ENCODE measurements at places on chromosomes 1 and 21.
A peak's percentile ranks its signal among the peaks of the same experiment; 100 is the strongest.

DNA sequence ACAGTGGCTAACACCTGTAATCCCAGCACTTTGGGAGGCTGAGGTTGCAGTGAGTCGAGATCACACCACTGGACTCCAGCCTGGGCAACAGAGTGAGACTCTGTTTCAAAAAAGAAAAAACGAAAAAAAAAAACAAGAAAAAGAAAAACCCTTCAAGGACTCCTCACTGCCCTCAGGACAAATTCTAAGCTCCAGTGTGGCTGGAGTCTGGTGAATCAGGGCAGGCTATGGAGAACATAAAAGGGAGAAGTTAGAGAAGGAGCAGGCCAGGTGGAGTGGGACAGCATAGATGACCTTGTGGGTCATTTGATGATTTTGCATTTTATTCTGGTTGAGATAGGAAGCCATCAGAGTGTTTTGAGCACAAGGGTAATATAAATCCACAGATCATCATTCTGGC, 12.5 kb upstream of the UAP1 start:
- DNase-seq, result no peak

GRCh38 chr21:44082648-44083440, 24.4 kb upstream of the PWP2 start:
- no peak for DNase-seq

- DNase-seq, result no peak
Observed at GRCh38 chr1:208137193-208137592, 107.0 kb downstream of the PLXNA2 start.

DNA sequence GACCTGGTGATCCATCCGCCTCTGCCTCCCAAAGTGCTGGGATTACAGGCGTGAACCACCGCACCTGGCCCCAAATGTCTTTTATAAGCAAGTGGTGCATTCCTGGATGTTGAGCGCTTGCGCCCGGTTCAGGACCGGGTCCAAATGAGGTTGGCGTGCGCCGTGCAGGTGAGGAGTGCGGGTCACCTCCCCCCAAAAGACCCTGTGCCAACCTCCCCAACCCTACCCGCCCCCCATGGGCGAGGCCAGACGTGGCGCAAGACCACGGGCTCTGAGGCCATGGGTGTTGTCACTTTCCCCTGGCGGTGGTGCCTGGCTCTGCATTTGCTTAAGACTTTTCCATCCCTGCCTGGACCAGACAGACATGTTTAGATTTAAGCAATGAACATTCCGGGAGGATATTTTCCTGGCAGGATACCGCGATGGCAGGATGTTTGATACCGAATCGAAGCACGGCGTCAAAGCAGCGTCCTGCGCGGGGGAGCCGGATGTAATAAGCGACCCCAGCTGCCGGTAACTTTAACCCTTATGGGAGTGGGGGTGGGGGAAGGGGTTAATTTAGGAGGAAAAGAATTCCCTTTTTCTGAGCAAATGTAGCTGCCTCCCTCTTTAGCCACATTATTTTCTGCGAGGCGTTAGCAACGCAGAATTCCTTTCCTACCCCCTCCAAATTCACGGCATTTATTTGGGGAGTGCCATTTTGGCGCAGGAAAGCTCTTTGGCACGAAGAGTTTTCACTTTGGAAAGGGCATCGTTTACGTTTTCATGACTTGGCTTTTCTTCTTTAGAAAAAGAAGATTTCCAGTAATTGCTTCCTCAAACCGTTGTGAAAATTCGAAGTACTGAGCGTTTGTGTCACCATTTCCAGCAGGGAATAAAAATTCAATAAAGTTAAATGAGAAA, 27.8 kb upstream of the RNF187 start:
- peak; percentile 24 for DNase-seq

DNA sequence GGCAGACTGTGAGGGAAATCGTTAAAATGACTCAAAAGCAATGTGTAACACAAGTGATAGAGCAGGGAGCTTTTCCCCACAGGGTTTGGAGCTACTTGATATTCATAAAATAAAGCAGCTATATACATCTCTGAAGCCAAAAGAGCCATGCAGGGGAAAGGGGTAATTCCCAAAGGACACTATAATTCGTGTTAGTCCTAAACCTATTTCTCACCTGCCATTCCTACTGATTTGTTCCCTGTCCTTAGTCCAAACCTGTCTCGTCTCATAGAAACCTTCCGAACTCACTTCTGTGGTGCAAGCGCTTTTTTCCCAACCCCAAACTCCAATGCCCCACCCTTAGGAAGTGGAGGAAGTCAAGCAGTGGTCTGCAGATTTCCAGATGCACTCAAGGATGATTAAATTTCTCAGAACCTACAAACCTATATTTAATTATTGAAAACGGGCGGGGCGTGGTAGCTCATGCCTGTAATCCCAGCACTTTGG, 946 bp upstream of the HNRNPR start:
- DNase-seq, result no peak

- no peak for DNase-seq
Observed at GRCh38 chr1:246297279-246298265, 209.5 kb downstream of the SMYD3 start.

DNA sequence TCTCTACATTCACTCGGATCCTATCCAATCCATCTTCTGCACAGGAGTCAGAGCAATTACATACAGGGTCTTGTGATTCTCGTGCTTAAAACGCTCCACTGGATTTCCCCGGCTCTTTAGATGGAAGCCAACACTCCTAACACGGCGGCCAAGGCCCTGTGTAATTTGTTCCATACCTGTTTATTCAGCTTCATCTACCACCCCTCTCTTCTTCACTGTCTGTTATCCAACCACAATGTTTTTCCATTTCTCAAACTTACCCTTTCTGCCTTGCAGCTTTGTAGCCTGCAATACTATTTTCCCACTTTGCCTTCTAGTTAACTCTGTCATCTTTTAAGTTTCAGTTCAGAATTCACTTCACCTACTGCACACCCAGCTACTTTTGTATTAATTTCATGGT, 249.6 kb upstream of the USP25 start:
- no peak for DNase-seq

DNA sequence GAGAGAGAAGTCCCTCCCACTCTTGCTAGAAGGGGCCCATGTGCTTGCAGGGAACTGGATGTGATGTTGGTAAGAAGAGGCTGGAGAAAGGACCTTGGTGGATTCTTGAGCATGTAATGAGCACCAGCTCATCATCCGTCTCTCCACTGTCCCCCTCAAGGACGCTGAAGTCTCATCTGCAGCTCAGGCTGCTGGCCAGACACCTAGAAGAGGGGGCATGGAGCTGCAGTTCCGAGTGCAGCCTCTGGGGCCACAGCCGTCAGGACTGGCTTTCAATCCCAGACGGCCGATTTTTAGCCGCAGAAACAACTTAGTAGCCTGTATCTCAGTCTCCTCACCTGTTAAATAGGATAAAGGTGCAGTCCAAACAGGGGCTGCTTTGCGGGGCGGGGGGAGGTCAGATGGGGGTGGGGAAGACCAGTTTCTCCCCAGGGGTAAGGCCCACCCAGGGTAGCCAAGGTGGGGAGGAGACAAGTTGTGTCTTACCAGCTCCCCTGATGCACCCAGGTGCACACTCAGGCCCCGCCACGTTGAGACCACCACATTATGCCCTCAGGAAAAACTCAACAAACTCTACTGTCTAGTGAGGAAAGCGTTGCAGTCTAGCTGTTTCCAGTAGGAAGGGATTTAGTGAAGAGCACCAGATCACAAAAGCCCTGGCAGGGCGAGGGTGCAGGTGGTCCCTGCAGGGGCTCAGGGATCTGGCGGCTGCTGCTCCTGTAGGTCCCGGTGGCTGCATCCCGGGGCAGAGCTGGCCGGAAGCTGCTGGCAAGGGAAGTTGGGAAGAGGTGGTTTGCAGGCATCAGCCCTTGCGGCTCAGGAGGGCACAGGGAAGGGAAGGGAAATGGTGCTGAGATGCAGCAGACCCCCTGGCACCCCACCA, 29.5 kb downstream of the LDLRAP1 start:
- no peak for DNase-seq

- DNase-seq, result no peak
Observed at GRCh38 chr1:218365226-218365999, 20.3 kb downstream of the TGFB2 start.

- DNase-seq, result no peak
Observed at GRCh38 chr1:78560811-78561210, 59.4 kb upstream of the IFI44L start.

GRCh38 chr1:237316352-237316751, 274.4 kb downstream of the RYR2 start:
- DNase-seq, result no peak

- DNase-seq, result no peak
Observed at GRCh38 chr1:34785231-34785874, 4.3 kb downstream of the GJB3 start.

- no peak for DNase-seq
Observed at GRCh38 chr1:34688006-34688741, 66.7 kb upstream of the GJB5 start.

GRCh38 chr1:178693366-178693765, 31.7 kb upstream of the RALGPS2 start:
- DNase-seq, result no peak

- DNase-seq, result no peak
Observed at GRCh38 chr1:178566187-178566586, 53.3 kb downstream of the TEX35 start.

- DNase-seq, result no peak
Observed at GRCh38 chr1:115347282-115347681, 9.2 kb upstream of the NGF start.

DNA sequence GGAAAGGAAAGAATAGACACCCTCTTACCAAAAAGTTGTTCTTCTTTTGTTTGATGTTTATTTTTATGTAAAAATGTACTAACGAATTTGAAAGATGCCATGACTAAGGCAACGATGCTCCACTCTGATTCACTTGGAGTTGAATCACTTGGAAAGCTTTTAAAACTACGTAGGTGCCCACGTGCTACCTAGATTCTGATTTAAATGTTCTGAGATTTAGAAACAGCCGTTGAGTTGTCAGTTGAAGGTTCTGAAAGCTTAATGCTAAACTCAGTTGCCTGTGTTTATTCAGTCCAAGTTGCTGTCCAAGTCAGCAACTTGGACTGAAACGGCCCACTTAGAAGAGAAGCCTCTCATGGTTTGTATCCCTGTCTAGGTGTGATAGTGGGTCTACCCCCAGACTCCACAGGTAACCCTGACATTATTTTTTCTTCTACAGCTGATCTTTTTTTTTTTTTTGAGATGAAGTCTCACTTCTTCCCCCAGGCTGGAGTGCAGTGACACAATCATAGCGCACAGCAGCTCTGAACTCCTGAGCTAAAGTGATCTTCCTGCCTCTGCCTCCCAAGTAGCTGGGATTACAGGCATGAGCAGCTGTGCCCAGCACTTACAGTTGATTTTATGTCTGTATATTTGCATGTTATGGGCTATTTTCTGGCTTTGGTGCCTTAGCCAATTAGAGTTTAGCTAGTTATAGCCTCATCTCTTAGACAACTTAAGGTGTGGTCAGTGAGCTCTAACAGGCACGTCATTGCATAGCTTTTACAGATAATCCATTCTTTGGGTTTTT, 1.4 kb upstream of the VAMP4 start:
- no peak for DNase-seq

DNA sequence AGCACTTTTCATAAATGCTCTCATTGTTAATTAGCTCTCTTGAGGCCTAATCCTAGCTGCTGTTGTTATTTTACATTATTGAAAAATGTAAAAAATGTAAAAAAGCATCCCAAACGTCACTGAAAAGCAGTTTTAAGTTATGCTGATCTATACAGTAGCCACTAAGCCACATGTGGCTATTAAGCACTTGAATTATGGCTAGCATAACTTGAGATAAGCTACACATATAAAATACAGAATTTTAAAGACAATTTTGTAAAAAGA, 18.4 kb upstream of the DNASE2B start:
- DNase-seq, result no peak

- peak; percentile 9 for DNase-seq
Observed at GRCh38 chr1:65075123-65075976, 72.7 kb upstream of the AK4 start.

- DNase-seq, result no peak
Observed at GRCh38 chr1:19885821-19886220, 3.6 kb downstream of the OTUD3 start.

DNA sequence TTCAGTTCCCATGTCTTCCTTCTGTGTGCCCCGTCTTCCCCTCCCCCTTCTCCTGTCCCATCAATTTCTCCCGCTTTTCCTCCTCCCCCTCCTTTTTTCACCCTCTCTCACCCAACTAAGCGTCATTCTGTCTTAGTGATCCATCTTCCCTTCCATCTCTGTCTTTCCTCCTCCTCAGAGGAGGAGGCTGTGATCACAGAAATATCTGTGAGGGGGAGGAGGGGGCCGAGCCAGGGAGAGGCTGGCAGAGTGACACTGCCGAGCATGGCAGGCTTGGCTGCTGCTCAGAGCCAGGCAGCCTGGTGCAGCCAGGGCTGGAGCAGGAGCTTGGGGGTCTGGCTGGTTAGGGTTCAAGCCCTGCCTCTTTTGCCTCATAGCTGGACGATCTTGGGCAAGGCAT, 7.6 kb downstream of the HTR6 start:
- no peak for DNase-seq

- no peak for DNase-seq
Observed at GRCh38 chr1:13651279-13651678, 48.7 kb upstream of the PRDM2 start.

GRCh38 chr1:151509350-151510019, 1.7 kb upstream of the CGN start:
- DNase-seq, result no peak

GRCh38 chr1:36787312-36787913, 246.9 kb downstream of the GRIK3 start:
- DNase-seq, result no peak

DNA sequence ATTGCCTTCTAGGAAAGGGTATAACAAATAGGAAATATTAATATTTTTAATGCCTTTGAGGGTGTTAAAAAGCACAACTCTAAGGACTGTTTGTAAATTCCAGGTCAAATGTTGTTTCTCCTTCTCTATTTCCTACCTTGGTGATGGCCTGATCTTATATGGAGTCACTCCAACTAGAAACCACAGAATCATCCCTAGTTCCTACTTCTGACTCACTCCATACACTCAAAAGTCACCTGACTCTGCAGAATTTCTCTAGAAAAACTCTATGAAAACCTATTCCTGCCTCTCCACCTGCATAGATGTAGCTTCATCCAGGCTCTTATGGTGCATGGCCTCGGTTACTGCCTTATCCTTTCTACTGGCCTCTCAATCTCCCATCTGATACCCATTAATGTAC, 14.5 kb downstream of the RGS4 start:
- DNase-seq, result no peak

GRCh38 chr1:50700214-50700613, 259.9 kb downstream of the FAF1 start:
- DNase-seq, result no peak

Measured in activated CD4-positive, CD25-positive, alpha-beta regulatory T cell (primary cell).